AG08396 (cell line): ENCODE measurements at places on chromosomes 16 and 17.

DNA sequence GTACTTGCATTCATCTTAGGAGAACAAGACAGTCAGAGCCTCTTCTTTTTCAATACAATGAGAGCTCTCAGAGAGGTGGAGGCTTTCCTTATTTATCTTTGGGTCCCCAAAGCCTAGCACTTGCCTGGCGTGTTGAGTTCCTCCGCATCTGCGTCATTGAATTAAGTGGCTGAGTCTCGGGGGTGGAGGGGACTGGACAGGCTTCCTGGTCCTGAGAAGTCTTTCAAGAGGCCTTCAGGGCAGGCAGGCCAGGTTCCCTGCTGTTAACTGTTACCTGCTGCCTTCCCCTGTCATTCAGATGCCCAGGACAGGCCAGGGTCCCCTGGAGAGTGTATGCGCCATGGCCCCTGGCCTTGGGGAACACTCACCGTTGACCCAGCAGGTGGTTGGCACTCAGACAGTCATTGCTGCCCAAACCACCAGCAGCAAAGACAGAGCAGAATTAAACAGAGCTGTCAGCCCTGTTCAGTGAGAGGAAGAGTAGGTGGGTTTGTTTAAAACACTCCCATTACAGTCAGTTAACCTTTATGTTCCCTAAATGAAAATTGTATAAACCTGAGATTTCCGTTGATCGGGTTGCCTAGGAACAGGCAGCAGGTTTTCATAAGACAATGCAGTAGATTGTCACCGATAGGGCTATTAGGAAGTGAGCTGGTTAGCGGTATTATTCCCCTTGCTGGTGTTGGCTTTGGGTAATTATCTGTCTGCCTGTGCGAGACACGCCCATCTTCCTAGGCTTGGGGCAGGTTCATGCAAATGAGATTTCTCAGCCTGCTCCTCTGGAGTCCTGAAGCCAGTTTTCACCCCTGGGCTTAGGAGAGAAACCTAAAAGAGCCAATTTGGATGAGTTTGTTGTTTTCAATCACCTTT, 132.7 kb downstream of the CCDC182 start:
- no peak for DNase-seq

DNA sequence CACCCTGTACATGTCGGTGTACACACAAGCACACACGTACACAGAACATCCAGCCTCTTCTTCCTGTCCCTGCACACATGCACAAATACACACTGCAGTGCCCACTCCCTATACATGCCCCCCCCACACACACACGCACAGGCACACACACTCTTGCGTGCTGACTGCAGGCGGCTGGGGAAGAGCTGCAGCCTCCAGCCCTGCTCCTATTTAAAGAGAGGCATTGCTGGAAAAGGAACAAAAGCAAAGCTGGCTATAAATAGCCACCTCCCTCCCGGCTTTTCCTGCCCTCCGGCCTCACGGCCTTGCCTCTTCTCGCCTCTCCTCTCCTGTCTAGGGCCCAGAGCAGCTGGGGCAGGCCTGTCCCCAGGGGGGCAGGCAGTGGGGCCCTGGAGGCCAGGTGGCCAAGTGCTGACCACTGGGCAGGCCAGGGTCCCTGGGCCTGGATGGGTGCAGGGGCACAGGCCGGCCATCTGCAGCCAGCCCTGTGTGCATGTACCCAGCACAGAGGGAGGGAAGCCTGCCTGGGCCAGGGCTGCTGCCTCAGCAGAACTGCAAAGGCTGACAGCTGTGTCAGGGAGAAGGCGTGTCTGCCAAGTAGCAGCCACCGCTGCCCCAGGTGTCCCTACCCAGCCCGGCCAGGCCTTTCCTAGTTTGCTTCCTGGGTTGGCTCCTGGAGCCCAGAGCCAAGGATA, 25.4 kb downstream of the RTN4RL1 start:
- DNase-seq: peak; percentile 59

DNA sequence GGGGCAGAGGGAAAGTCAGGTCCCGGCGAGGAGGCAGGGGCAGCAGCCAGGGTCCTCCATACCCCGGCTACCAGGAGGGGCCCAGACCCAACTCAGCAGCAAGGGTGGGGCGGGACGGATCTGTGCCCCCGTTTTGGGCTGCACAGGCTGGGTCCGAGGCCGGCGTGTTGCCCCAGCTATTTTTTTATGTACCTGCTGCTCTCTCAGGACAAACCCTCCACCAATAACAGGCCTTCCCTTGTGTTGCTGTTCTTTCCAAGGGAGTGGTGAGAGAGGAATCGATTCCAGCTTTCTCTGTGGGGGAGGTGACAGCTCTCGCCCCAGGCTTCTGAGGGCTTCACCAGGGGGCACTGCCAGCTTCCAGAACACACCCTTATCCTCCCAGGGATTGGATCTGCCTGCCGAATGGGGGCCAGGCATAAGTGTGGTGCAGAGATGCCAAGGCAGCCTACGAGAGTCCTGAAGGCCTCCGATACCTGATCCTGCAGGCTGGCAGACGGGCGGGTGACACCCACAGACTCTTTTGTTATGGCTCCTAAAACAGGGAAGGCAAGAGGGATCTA, 22.3 kb downstream of the RTN4RL1 start:
- DNase-seq: no peak

DNA sequence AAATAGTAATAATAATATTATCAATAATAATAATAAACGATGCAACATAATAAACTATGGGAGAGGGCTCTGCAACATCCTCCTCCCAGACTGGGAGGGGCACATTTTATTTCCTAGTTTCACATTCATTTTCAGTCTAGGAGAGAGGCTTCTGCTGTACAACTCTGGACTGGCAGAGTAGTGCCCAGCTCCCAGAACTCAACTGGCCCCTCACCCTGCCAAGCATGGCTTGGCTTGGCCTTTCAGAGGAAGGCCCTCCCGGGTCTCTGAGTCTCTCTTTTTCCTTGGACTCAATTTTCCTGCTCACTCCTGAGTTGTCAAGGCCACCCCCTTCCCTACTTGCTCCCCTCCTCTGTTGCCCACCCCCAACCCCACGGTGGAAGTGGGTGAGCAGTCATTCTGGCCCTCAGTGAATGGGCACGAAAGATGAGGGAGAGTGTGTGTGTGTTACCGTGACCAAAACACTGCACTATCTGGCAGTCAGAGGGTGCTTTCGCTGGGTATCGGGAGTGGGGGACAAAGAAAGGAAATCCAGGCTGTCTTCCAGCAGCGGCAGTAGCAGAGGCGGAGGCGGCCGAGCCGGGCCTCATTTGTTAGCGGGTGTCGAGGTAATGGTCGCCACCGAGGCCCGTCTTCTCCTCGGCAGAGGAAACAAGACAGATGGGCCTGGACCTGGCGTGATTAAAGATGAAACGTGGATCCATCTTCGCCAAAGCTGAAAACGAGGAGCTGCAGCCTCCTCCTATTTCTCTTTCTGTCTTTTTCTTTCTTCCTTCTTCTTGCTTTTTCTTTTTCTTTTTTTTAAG, 2.3 kb downstream of the HOXB4 start:
- DNase-seq: no peak

- DNase-seq: no peak
Observed at GRCh38 chr17:71413935-71414334, 706.9 kb upstream of the SOX9 start.

DNA sequence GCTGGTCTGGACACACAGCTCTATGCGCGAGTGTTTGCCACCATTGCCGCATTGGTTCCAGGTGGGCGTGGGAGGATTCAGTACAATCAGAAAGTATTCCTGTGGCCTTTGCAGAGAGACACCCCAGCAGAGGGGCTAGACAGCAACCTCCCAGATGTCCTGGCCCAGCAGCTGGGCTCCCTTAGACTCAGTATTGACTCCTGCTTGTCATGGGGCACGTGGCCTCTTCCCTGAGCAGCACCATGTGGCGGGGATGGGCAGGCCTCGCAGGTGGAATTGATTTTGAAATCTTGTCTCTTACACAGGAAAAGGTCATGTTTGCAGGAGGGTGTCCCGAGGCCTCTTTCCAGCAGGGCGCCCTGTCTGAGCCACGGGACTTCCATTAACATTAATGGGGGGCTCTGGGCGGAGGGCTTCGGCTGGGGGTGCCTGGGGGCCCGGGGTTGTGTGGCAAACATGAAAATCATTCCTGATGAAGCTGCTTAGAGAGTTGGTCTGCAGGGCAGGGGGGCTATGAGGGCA, 96.4 kb downstream of the C16orf78 start:
- DNase-seq: no peak

DNA sequence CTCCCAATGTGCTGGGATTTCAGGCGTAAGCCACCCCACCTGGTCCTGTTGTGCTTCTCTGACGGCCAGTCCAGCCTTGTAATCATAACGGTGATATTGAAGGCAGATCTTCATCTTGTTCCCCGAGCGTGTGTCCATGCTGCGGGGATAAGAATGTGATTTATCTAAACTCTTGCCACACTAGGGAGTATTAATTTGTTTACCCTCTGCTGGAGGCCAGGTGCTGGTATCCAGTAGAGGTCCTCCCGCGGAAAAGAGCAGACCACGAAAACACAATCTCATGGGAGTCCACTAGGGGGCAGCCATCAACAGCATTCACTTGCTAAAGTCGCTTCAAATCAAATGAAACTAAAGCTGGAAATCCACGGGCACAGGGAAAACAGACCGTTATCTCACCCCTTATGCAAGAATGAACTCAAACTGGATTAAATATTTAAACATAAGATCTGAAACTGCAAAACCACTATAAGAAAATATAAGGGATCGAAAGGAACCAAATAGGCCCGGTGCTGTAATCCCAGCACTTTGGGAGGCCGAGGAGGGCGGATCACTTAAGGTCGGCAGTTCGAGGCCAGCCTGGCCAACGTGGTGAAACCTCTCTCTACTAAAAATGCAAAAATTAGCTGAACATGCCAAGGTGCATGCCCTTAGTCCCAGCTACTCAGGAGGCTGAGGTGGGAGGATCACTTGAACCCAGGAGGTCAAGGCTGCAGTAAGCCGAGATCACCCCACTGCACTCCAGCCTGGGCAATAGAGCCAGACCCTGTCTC, 22.3 kb upstream of the RBBP6 start:
- peak; percentile 72 for DNase-seq

DNA sequence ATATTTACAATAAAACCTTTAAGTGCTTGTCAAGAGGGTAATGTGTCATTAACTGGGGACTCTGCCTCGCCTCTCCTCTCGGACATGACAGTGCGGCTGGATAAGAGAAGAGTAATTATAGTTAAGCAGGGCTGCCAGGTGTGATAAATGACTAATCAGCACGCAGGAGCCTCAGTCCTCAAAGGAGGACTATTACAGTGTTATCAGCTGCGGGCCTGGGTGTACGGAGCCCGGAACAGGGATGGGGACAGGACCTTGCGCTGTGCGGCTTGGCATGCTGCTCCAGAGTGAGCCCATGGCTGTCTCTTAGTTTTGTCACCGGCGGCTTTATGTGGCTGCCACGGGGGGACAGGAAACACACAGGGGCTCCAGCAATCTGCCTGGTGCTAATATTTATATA, 607.2 kb downstream of the MAF start:
- DNase-seq: no peak
